Liver (tissue), 10 donors: ENCODE measurements at places on chromosomes 3 and 15. TPM values are rescaled to one million over a fixed set of nuclear protein-coding genes. Genes with fewer than 3 reads are reported as not detected.

Gene CCNDBP1
- total RNA-seq: 160 TPM

GRCh38 chr3:24288496-24289236, 206.0 kb downstream of the THRB start:
- DNase-seq: no peak

DNA sequence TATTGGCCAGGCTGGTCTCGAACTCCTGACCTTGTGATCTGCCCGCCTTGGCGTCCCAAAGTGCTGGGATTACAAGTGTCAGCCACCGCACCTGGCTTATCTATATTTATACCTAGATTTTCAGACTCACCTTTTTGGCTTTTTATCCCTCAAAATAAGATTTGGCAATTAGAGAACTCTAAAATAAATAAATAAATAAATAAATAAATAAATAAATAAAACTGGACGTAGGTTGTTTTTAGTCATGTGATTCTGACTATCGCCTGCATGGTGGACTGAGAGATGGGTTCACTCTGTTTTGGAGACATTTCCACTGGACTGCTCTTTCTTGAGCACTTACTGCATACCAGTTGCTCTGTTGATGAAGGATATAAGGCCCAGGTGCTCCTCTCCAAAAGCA, 46.2 kb upstream of the AKAP13 start:
- no peak for DNase-seq

DNA sequence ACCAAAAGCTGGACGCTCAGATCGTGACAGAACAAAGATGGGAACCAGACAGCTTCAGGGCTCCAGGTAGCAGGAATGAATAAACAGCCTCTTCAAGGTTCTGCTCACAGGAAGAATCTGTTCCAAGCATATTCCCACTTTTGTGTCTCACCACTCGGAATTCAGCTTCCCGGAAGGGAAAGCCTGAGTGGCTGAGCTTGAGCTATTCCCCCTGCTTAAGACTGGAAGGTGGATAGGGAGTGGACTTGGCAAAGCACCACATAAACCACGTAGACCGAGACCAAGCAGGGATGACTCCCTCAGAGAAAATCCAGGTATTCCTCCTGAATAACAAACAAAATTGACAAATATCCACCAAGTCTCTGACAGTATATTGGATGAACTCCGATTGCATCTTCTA, 180.2 kb upstream of the NR2F2 start:
- DNase-seq: no peak

DNA sequence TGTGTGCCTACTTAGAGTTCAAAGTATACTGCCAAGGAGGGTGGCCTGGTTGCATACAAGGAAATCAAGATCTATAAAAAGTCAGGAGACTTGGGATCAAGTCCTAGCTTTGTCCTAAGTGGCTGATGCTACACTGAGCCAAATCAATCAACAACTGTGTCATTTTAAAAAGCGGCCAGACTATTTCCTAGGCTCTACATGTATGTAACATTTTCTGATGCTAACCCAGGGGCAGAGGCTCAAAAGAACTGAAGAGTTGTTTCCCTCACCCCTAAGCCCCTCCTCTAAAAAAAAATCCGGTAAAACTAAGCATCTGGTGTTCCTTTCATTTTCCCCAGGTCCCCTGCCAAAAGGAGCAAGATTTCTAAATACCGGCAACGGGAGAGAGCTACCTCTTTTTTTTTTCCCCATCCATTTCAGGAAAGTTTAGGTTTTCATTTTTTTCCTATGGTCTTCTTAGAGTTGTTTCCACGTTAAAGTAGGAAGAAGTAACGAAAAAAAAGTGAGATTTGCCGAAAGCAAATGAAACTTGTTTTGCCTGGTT, 18.8 kb upstream of the CHD2 start:
- DNase-seq: no peak

GRCh38 chr15:88106074-88106473, 150.5 kb downstream of the NTRK3 start:
- DNase-seq: no peak

- no peak for DNase-seq
Observed at GRCh38 chr15:97545799-97546198, 414.7 kb upstream of the ARRDC4 start.
